T-helper 17 cell (primary cell): ENCODE measurements at places on chromosomes 1 and 21.

DNA sequence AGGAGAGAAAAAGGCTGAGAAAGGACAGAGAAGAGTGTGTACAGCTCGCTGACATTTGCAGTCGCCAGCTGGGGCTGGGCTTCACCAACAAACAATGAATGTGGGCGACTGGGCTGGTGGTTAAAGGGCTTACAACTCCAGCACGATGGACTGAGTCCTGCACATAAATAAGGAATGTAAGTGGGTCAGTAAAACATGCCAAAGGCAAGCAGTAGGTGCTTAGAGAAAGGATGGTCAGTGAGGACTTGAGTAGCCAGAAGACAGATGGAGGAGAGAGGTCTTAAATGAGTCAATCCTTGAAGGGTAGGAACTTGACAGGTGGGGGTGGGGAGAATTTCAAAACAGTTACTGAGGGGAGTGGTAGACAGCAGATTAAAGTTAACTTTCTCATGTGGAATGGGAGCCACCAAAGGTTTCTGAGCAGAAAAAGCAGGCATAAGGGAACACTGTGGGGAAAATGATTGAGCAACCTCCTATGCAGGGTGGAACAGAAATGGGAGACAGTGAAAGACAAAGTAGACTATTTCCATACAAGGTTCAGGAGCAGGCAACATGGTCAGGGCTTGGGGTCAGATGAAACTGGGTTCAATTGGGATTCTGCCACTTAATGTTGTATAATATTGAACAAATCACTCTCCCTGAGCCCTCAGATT is 37.4 kb downstream of the GADD45A start:
- H3K27ac ChIP-seq, result no peak overlapping the region
- DNase-seq, result no peak
- H3K27me3 ChIP-seq, result peaks cover 4% of the 10 kb centered on the region
- no peak overlapping the region for H3K4me3 ChIP-seq
- no peaks in the 10 kb centered on the region for H3K4me1 ChIP-seq
- H3K36me3 ChIP-seq, result no peaks in the 10 kb centered on the region

DNA sequence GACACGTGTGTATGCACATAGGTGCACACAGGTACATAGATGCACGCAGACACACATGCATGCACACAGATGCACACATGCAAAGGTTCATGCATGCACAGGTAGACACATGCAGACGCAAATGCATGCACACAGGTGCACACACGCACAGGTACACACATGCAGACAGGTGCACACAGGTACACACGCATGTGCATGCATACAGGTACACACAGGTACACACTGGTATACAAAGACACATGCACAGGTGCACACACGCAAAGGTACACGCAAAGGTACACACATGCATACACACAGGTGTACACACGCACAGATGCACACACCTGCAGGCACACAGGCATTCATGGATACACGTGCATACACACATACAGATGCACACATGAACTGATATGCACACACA is 8.8 kb downstream of the NOC2L start:
- no peak overlapping the region for H3K4me3 ChIP-seq
- H3K27me3 ChIP-seq, result no peaks in the 10 kb centered on the region
- no peak overlapping the region for H3K27ac ChIP-seq
- DNase-seq, result no peak
- H3K4me1 ChIP-seq, result peaks cover 6% of the 10 kb centered on the region

DNA sequence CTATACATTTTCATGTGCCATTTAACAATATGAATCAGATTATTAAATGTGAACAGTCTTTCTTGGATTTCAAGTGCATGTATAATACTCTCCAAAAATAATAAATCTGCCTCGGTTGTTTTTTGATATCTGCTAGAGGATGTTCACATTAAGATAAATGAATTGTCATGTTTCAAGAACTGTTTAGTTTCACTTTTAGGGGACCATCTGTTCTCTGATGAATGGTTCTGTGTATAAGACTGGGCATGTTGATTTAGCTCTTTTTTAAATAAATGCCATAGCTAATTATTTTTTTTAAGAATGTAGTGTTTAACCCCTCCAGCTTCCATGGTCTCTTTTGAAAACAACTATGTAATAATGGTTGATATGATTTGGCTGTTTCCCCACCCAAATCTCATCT is 1245.1 kb upstream of the ADGRL4 start:
- no peaks in the 10 kb centered on the region for H3K4me1 ChIP-seq
- no peak for DNase-seq
- no peaks in the 10 kb centered on the region for H3K36me3 ChIP-seq

- H3K4me3 ChIP-seq, result no peak overlapping the region
- peaks cover 2% of the 10 kb centered on the region for H3K36me3 ChIP-seq
- DNase-seq, result no peak
- peaks cover 54% of the 10 kb centered on the region for H3K4me1 ChIP-seq
These were observed 4.6 kb upstream of the BTG2 start for GRCh38 chr1:203300441-203301330.

- DNase-seq, result no peak
- no peaks in the 10 kb centered on the region for H3K27me3 ChIP-seq
- H3K27ac ChIP-seq, result peak overlapping the region; percentile 56
- no peak overlapping the region for H3K4me3 ChIP-seq
These were observed 19.7 kb upstream of the S1PR1 start for GRCh38 chr1:101217148-101217547.

- DNase-seq, result no peak
- peaks cover 3% of the 10 kb centered on the region for H3K4me1 ChIP-seq
These were observed 60.4 kb upstream of the TNFSF4 start for GRCh38 chr1:173267453-173267945.

- no peak overlapping the region for H3K27ac ChIP-seq
- H3K4me3 ChIP-seq, result no peak overlapping the region
- H3K27me3 ChIP-seq, result no peaks in the 10 kb centered on the region
- H3K36me3 ChIP-seq, result no peaks in the 10 kb centered on the region
- H3K4me1 ChIP-seq, result peaks cover 14% of the 10 kb centered on the region
These were observed 59.5 kb downstream of the PTGS2 start for GRCh38 chr1:186620566-186621350.

- H3K27ac ChIP-seq, result no peak overlapping the region
- peaks cover 28% of the 10 kb centered on the region for H3K4me1 ChIP-seq
- no peak for DNase-seq
These were observed 87.4 kb downstream of the UBR4 start for GRCh38 chr1:19122668-19123067.

- no peak for DNase-seq
- no peaks in the 10 kb centered on the region for H3K36me3 ChIP-seq
- H3K4me1 ChIP-seq, result peaks cover 2% of the 10 kb centered on the region
- no peak overlapping the region for H3K4me3 ChIP-seq
- H3K27ac ChIP-seq, result no peak overlapping the region
These were observed 42.8 kb upstream of the PADI1 start for GRCh38 chr1:17161926-17162800.

GRCh38 chr1:26412180-26412840 is 1.7 kb downstream of the LIN28A start:
- peaks cover 54% of the 10 kb centered on the region for H3K27me3 ChIP-seq
- H3K36me3 ChIP-seq, result peaks cover 3% of the 10 kb centered on the region
- no peak for DNase-seq
- H3K4me1 ChIP-seq, result peaks cover 19% of the 10 kb centered on the region

DNA sequence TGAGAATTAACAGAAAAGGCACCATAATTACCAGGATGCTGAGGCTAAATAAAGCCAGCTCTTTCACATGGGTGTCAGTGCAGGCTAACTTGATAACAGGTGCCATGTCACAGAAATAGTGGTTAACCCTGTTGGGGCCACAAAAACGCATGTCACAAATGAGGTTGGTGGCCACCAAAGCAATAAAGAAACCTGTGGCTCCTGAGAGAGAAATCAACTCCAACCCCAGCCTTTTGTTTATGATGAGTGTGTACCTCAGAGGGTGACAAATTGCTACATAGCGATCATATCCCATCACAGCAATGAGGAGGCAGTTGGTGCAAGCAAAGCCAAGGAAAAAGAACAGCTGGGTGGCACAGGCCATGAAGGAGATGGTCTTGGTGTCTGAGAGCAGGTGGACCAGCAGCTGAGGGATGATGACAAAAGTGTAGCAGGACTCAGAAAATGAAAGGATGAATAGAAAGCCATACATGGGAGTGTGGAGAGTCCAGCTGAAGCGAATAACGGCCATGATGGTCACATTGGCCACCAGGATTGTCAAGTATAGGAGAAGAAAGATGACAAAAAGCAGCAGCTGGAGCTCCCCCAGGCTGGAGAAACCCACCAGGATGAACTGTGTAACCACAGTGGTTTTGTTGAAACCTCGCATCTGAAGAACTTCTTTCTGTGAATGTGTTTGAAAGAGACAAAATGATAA is at the start of gene OR10T2:
TSS of gene OR10T2 (minus strand) at position 649 of the 697 bp plus-strand sequence. CDS start at position 649, 0 bp downstream.
- no peak within 1 kb of the TSS for H3K4me3 ChIP-seq
- peaks cover 4% of the 10 kb centered on the region for H3K4me1 ChIP-seq
- H3K36me3 ChIP-seq, result no peaks in the 10 kb centered on the region

DNA sequence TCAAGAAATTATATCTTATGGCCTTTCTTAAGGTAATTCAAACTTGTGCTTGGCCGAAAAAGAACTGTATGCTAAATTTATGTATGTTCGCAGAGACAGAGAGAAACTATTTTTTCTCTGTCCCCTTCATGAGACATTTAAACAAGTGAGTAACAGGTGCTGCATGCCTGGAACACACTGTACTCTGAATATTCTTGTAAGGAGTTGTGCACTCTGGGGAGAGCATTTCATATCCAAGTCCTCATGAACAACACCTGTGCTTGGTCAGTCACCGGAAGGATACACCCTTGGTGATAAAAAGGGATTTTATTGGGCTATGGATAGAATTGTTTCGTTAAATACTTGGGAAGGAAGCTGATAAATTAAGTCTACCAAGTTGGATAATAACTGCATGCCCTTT is 220.8 kb upstream of the NRIP1 start:
- no peaks in the 10 kb centered on the region for H3K36me3 ChIP-seq
- DNase-seq, result no peak
- no peak overlapping the region for H3K27ac ChIP-seq
- no peak overlapping the region for H3K4me3 ChIP-seq
- H3K4me1 ChIP-seq, result no peaks in the 10 kb centered on the region

GRCh38 chr1:31476891-31477846 is 64.2 kb downstream of the SERINC2 start:
- H3K4me3 ChIP-seq, result no peak overlapping the region
- DNase-seq, result no peak
- peaks cover 6% of the 10 kb centered on the region for H3K36me3 ChIP-seq
- no peaks in the 10 kb centered on the region for H3K4me1 ChIP-seq
- H3K27me3 ChIP-seq, result peaks cover 47% of the 10 kb centered on the region

GRCh38 chr1:64983110-64983509 is 16.8 kb upstream of the JAK1 start:
- DNase-seq, result no peak
- no peak overlapping the region for H3K4me3 ChIP-seq
- peaks cover 5% of the 10 kb centered on the region for H3K4me1 ChIP-seq
- no peaks in the 10 kb centered on the region for H3K36me3 ChIP-seq
- no peak overlapping the region for H3K27ac ChIP-seq
- H3K27me3 ChIP-seq, result no peaks in the 10 kb centered on the region

- no peaks in the 10 kb centered on the region for H3K36me3 ChIP-seq
- peak overlapping the region; percentile 9 for H3K4me3 ChIP-seq
- H3K4me1 ChIP-seq, result peaks cover 67% of the 10 kb centered on the region
These were observed 5.5 kb downstream of the TRAPPC10 start for GRCh38 chr21:44017601-44018000.

DNA sequence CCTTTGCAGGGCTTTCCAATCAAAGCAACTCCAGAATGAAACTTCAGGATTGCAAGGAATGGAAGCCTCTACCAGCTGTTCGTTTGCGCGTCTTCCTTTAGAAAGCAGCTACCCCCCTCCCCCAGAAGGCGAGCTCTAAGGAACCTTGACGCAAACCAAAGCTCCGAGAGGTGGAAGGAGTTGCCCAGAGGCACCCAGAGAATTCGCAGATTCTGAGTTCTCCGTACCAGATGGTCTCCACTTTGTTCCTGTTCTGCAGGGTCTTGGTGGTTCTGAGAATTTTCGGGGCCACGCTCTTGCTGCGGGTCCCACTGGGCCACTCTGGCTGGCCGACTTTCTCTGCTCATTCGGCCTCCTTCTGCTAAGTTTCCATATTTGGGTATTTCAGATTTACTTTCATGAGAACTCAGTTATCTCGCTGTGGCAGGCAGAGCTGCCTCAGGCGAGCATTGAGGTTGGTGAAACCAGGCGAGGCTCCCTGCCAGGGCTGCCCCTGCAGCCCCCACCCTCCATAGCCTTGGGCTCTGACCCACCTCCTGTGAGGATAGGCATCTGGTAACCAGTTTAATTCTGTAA is 801 bp downstream of the TRAF5 start:
- H3K27ac ChIP-seq, result peak overlapping the region; percentile 98
- H3K4me3 ChIP-seq, result peak overlapping the region; percentile 96
- no peak for DNase-seq
- H3K36me3 ChIP-seq, result no peaks in the 10 kb centered on the region
- no peaks in the 10 kb centered on the region for H3K27me3 ChIP-seq

DNA sequence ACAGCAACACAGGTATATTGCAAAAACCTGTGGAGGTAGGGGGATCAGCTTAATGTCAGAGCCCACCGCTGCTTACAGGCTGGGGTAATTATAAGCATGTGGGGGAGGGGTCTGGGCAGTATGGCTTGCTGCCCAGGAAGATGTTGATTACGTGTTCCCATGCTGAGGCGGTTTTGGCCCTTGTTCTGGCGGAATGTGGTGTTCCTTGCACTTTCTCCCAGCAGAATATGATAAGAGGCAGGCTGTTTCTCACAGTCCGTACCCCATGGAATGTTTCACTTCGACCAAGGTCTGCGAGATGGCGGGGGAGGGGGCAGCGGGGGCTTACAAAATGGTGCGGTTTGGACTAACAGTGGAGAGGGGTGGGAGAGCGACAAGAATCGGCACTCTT is 9.8 kb upstream of the HPCAL4 start:
- H3K4me3 ChIP-seq, result no peak overlapping the region
- no peak for DNase-seq
- H3K36me3 ChIP-seq, result no peaks in the 10 kb centered on the region
- peaks cover 4% of the 10 kb centered on the region for H3K4me1 ChIP-seq
- H3K27ac ChIP-seq, result peak overlapping the region; percentile 41

GRCh38 chr1:222331340-222331739 is 216.6 kb downstream of the HHIPL2 start:
- no peaks in the 10 kb centered on the region for H3K36me3 ChIP-seq
- H3K4me3 ChIP-seq, result no peak overlapping the region
- no peaks in the 10 kb centered on the region for H3K4me1 ChIP-seq
- H3K27me3 ChIP-seq, result no peaks in the 10 kb centered on the region
- no peak overlapping the region for H3K27ac ChIP-seq

DNA sequence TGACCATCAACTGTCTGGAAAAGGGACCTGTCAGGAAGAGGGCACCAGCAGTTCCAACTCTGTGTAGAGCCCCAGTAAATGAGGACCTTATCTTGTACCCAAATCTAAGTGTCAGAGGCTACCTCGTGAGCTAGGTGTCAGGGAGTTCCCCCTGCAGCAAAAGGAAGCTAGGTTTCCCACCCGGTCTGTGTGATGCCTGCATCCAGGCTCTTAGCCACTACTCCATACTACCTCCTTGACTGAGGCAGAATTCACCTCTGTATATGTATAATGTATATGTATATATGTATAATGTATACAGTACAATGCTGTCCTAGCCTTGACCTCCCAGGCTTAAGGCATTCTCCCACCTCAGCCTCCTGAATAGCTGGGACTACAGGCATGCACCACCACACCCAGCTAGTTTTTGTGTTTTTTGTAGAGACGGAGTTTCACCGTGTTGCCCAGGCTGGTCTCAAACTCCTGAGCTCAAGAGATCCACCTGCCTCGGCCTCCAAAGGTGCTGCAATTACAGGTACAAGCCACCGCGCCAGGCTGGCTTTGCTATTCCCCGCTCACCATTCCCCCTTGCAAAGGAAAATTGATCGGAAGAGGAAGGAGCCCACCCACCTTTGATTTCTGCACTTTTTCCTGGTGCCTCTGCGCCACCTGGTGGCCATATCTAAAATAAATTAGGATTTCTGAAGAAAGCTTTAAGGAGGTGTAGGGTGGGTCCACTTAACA is 15.7 kb upstream of the LUZP1 start:
- H3K36me3 ChIP-seq, result no peaks in the 10 kb centered on the region
- H3K27me3 ChIP-seq, result peaks cover 3% of the 10 kb centered on the region
- peak; percentile 12 for DNase-seq
